NCI-H748 treated with DMSO at 0.1 percent for 48 hours (cell line): ENCODE measurements at places on chromosomes 13 and 19.

- no peak for DNase-seq
Observed at GRCh38 chr13:36447501-36447900, 15.2 kb downstream of the CCNA1 start.

GRCh38 chr19:45753548-45753947 is 15.5 kb downstream of the SIX5 start:
- no peak for DNase-seq

GRCh38 chr13:113770937-113771336 is 11.9 kb downstream of the TMEM255B start:
- no peak for DNase-seq

- DNase-seq, result no peak
Observed at GRCh38 chr13:44188257-44188656, 185.4 kb upstream of the SERP2 start.

DNA sequence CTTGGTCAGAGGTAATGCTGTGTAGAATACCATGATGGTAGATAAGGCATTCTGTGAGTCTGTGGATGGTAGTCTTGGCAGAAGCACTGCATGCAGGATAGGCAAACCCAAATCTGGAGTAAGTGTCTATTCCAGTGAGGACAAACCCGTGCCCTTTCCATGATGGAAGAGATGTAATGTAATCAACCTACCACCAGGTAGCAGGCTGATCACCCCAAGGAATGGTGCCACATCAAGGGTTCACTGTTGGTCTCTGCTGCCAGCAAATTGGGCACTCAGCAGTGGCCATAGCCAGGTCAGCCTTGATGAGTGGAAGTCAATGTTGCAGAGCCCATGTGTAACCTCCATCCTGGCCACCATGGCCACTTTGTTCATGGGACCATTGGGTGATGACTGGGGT is 155.0 kb downstream of the RAP2A start:
- no peak for DNase-seq

GRCh38 chr13:48146122-48146521 is 51.2 kb upstream of the MED4 start:
- no peak for DNase-seq

DNA sequence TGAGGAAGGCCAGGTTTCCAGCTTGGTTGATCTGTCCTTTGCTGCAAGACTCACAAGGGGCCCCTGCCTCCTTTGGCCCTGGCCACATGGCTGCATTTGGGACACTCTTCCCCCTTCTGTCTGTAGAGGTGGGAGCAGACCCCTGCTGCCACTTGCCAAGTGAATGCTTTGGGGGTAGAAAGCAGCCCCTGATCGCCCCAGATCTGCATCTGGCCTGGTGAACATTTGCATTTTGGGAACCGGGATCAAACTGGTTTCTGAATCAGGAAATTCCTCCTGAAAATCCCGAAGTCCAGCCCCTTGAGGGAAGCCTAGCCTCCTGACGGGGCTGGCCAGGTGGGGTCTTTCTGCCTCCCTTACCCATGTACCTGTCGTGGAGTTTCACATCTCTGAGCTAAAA is 14.9 kb downstream of the DPF1 start:
- no peak for DNase-seq

DNA sequence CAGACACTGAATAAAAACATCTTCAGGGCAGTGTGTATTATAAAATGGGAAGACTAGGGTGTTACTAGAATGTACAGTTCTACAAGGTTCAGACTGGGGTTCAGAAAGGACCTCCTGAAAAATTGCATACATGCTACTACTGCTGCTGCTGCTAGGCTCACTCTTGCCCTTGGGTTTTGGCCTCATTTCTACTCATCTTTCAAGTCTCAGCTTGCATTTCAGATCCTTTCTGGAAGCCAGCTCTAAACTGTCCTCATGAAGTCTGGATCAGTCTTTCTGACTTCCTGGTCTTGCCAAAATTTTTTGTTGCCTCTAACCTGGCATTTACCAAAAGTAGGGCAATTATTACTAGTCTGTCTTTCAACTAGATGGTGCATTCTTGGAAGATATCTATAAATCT is 393.3 kb downstream of the DIAPH3 start:
- no peak for DNase-seq

DNA sequence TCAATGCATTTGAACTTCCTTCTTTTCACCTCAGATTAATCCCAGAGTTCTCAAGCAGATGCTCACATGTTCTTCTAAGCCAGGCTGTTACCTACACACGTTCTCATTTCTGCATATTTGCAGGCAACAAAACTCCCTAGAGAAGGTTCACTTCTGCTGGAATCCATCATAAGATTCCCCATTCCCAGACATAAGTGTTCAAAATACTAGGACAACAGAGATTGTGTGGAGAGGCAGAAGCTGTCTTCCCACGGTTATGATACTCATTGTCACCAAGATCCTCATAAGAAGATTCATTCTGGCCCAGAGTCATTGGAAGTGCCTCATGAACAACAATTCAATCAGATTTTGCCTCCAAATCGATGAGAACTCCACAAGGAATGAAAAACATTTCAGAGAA is 931.6 kb upstream of the MIR17HG start:
- no peak for DNase-seq

- peak; percentile 45 for DNase-seq
Observed at GRCh38 chr19:44723952-44724319, 24.6 kb upstream of the BCL3 start.

DNA sequence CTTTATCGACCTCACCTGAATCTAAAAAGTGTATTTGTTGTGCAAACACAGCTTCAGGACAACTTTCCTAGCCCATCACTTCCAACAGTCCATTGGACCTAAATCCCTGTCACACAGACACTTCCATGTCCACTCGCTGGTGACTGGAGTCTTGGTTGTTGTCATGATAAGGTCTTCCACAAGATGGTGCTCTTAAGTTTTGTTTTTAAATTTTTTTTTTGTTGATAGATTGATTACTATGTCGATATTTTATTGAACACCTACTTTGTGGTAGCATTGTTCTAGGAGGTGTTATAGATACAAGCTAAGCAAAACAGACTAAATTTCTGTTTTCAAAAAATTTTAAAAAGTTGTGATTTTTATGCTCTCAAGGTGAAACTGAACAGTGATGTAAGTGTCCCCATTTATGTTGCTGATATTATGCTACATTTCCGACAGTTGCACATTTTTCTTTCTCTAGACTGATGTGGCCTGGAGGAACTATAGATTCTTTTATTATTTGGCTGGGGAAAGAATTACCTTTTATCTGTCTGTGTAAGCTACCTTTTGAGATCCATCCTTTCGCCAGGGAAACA is 8.1 kb upstream of the ERICH6B start:
- DNase-seq, result no peak

- no peak for DNase-seq
Observed at GRCh38 chr19:55923556-55923955, 8.6 kb downstream of the NLRP13 start.

GRCh38 chr13:82202398-82202797 is 1679.9 kb downstream of the SLITRK1 start:
- no peak for DNase-seq

DNA sequence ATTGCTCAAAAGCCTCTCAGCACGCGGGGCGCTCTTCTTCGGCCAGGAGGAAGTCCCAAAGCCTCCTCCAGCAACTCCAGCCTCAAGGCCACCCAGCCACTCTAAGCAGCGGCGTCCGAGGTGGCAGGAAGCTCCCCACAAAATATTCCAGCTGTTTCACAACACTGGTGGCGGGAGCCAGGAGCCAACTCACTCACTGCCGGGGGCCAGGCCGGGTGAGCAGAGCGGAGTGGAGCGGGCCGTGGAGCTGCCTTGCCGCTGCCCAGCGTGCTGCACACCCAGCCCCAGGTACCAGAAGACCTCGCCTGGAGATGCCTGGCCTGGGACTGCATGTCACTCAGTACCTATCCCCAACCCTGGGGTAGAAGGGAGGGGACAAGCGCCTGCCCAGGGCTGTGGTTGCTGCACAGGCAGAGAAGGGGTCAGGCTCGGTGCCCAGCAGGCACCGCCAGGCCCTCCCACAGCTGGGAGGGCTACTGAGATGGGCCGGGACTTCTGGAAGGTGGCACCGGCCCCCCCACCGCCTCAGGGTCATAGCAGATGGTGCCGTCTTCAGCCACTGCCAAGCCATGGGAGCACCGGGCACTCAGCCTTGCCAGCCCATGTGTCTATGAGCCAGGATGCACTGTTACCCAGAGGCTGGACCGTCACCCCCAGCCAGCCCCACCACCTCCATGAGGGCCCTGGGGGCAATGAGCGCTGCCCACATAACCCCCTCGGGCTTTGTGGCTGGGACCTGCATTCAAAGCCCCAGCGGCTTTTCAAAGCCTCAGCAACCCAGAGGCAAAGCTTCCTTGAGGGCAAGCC is 59.2 kb downstream of the MLLT1 start:
- no peak for DNase-seq

- no peak for DNase-seq
Observed at GRCh38 chr13:30577401-30577852, 40.3 kb upstream of the USPL1 start.

DNA sequence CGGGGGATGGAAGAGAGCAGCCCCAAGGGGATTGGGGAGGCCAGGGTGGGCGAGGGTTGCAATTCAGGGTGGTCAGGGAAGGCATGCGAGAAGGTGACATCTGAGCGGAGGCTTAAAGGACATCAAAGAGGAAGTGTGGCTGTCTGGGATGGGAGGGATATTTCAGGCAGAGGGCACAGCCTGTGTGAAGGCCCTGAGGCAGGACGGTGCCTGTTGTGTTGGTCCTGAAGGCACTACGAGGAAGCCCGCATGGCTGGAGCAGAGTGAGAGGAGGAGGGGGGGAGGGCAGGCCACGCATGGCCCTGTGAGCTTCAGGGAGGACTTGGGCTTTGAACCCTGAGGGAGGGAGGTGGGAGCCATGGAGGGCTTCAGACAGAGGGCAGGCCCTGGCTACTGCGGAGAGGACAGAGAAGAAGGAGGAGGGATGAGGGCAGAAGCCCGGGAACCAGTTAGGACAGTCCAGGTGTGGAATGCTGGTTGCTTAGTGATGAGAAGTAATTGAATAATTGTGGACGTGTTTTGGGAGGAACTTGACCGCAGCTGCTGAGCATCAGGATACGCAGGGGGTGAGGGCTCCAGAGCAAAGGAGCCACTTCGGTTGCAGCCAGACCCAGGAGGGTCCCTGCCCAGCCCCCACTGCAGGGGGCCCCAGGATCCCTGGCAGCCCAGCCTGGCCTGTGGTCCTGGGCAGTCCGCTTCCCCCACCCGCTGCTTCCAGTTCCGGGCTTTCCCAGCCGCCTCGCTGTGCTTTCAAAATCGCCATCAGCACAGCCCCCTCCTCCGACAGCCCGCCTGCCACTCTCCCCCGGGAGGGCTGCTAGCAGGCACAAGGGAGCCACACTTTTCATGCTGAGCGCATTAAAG is 6.2 kb downstream of the TLE6 start:
- peak; percentile 19 for DNase-seq

GRCh38 chr13:93646245-93646644 is 419.6 kb downstream of the GPC6 start:
- DNase-seq, result no peak

GRCh38 chr19:57830071-57830602 is at the start of gene ZNF587B:
ZNF587B (plus strand) TSS chr19:57830299; CDS start chr19:57830529, 230 bp downstream.
- DNase-seq, result no peak

GRCh38 chr19:2782329-2782935 is 641 bp downstream of the SGTA start:
- no peak for DNase-seq

GRCh38 chr13:67042556-67042955 is 187.6 kb downstream of the PCDH9 start:
- no peak for DNase-seq

GRCh38 chr19:30168760-30169159 is 203.4 kb upstream of the ZNF536 start:
- no peak for DNase-seq

GRCh38 chr19:34715357-34715756 is 18.7 kb upstream of the ZNF181 start:
- no peak for DNase-seq
